ENCODE measurements at places on chromosomes 2 and 18.

DNA sequence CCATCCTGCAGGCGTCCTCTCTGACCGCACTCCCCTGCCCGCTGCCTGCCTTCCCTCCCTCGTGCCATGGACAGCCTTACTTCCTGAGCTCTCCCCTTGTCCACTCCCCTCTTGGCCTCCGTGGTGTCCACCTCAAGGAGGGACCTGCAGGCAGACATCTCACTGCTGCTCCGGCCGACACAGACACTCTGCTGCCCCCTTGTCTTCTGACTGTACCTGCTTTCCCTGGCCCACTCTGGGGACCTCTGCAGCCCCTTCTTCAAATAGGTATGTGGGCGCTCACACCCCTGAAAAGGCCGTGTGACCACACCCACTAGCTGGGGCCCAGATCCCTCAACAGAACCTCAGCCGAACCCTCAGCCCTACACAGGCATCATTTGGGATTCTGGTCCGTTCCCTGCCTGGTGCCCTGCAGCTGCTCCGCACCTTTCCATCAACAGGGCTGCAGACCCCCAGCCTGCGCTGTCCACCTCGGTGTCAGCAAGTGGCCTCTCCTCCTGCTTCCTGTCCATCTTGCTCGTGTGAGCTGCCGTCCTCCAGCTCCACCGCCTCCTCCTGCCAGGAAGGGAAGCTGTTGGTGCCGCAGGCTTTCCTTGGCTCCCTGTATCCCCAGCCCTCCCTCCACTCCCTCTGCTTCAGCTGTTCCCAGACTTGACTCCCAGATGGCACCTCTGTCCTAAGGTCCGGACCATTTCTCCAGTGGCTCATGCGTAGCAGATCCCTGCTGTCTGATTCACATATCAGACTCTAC, 94.1 kb downstream of the KLHL29 start:
- DNase-seq, result no peak

- DNase-seq, result no peak
These were observed 35.7 kb upstream of the LTBP1 start for GRCh38 chr2:32910883-32911598.

DNA sequence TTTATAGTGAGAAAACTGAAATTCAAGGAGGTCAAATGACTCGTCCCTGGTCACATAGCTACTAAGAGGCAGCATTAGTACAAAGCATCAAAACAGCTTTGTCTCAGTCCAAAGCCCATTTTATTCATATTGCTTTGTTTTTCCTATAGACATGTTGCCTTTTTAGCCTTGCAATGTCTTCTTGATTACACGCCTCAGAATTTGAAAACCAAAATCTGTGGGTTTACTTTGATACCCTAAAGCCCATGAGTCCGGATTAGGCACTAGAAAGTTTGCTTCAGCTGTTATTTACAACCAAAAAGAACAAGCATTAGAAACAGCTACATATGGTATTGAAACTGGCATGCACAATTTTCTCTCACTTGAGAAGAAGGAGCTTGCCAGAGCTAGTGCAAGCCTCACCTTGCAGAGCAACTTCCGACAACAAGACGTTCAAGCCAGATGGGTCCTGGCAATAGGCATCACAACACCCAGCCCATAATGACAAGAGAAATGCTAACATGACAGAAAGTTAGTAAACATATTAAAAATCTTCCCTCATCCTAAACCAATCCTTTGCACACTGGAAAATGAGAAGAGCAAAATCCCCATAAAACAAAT, 276.8 kb downstream of the RIT2 start:
- DNase-seq, result no peak

GRCh38 chr2:11550302-11550701, 16.5 kb downstream of the GREB1 start:
- DNase-seq, result no peak

DNA sequence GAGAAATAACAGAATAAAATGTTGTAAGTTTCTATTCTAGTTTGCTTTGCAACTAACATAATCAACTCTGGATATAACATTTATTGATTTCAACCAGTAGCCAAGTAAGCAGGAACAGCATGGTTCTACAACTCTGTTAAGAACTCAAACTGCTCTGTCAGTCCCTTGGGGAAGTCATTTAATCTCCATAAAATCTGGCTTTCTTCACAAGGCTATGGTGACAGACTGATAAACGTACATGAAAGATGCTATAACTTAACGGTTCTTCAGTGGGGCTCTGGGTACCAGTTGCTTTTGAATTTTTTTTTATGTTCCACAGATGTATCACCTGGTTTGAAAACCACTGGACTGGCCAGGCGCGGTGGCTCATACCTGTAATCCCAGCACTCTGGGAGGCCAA, 10.3 kb downstream of the PSME4 start:
- no peak for DNase-seq

DNA sequence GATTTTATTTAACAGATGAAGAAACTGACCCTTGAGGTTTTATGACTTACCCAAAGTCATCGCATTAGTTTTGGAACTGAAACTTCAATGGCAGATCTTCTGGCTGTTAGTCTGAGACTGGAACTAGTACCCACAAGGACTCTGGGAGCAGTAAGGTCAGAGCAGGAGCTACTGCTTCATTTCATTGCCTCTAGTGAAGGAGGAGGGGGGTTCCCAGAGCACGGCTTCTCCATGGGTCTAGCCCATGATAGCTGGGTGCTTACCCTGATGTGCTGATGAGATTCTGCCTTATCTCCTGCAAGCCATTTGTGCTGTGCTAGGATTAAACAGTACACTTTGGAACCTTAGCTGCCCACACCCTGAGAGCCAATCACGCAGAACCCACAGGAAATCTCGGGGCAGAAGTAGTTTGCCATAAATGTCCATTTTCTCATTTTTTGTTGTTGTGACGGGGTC, 5.4 kb upstream of the RNASEH1 start:
- DNase-seq, result no peak

Measured in fibroblast of skin of back (primary cell).